ENCODE measurements at places on chromosomes 5 and 9. TPM values are rescaled to one million over a fixed set of nuclear protein-coding genes. Genes with fewer than 3 reads are reported as not detected.

- no peak for DNase-seq
Observed at GRCh38 chr9:127083138-127083980, 39.1 kb downstream of the ANGPTL2 start.

Gene C9orf153
- total RNA-seq: 1.4 TPM

Gene PHYHD1
- total RNA-seq: 56.7 TPM

Gene REEP5
- total RNA-seq: 141 TPM

GRCh38 chr5:44887722-44888121 lies 79.0 kb downstream of the MRPS30 start:
- DNase-seq: no peak

DNA sequence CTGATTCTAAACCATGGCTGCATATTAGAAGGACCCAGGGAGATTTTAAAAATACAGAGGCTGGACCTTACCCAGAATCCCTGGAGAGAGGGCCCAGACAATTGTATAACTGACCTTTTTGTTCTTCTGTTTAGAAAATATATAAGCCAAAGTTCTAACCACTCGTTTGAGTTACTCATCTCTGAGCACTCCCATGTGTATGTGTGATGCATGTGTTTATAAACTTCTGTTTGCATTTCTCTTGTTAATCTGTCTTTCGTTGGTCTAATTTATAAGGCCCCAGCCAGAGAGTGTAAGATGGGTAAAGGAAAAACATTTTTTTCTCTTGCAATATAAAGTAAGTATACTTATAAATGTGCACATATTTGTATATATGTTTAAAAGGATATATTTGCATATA lies 443.9 kb downstream of the ZNF608 start:
- no peak for DNase-seq

DNA sequence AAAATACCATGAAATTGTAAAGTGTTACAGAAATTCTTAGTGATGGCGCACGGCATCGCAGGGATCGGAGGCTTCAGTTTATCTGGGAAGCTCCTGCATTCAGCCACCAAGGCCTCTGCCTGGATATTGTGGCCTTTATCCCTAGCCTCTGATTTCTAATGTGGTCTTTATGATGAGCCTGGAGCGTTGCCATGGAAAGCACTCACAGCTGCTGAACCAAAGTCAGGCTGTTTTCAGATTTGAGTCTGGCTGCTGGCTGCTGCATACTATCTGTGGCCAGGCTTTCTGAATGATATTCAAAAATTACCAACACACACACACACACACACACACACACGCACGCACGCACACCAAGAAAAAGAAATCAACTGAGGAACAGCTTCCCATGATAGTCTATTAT lies 101.1 kb upstream of the ZNF366 start:
- DNase-seq: peak; percentile 42

All from dorsolateral prefrontal cortex (tissue), 122 donors.